ENCODE measurements at places on chromosomes 7 and 10.

DNA sequence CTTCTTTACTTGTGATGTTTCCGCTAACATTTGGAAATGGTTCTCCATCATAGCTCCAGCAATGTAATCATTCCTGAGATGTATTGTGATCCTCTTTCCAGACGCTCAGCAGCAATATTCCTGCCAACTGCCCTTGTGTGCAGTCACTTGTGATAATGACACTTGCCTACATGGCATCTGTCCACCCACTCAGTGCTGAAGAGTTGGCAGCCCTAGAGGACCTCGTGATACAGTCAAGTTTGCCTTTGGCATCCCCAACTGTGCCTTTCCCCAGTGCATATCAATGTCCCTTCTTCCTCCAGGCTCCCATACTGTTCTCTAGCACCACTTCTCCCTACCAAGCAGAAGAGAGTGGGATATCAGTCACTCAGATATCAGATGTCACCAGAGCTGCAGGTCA lies 64.9 kb downstream of the MYOF start:
- DNase-seq, result no peak

GRCh38 chr10:93554760-93555432 lies 11.6 kb upstream of the FFAR4 start:
- peak; percentile 46 for DNase-seq

- DNase-seq, result no peak
These were observed 13.9 kb downstream of the CHAT start for GRCh38 chr10:49627644-49628247.

- no peak for DNase-seq
These were observed 72.4 kb downstream of the TRIL start for GRCh38 chr7:28885771-28886170.

GRCh38 chr10:24444337-24444736 lies 235.4 kb downstream of the KIAA1217 start:
- DNase-seq, result no peak

- no peak for DNase-seq
These were observed 72.4 kb upstream of the KDM7A start for GRCh38 chr7:140249036-140249806.

DNA sequence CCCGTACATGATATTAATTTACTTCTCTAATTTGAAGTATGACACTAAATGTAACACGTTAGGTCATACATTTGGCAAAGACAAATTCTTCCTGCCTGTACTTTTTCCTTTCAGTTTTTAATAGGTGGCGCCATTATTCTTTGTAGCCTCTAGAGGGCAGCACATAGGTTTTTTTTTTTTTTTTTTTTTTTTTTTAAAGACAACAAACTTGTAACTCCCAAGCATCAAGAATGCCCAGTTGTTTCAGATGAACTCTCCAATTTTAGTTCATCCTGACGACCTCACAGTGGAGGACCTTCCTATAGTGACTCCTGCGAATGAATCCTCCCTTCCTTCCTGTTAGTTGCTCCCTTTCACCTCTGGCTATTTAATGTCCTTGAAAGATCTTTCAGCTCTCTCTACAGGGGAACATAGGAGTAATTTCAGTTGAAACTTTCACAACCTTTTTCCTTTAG lies 139.3 kb upstream of the HDAC9 start:
- no peak for DNase-seq

Measured in posterior cingulate gyrus (tissue), 11 donors.